ENCODE measurements at places on chromosomes 2 and 18. TPM values are rescaled to one million over a fixed set of nuclear protein-coding genes. Genes with fewer than 3 reads are reported as not detected.

DNA sequence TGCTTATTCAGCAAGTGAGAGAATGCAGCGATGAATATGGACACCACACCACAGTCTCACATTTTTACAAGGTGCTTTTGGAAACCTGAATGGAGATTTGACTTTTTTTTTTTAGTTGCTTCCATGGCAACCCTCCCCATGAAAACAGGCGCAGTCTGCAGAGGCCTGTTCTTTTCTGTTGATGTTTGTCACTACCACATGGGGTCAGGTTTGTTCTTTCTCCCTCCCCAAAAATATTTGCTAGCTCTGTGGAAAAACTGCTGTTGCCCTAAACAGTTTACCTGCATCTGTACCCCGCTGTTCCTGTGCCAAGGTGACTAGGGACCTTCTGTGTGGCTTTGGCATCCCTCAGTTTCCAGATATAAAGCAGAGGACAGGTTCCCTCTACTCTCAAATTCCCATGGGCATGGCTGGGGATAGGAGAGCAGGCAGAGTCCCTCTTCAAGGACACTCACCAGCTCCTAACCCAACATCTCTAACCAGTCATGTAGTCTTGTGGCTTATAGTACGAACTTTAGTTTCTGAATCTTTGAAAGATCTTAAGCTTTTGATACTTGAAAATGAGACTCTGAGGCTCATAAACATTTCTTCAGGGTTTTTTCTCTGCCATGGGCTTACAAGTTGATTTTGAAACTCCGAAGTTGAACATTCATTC lies 14.7 kb upstream of the MAPRE2 start:
- peak; percentile 79 for DNase-seq

DNA sequence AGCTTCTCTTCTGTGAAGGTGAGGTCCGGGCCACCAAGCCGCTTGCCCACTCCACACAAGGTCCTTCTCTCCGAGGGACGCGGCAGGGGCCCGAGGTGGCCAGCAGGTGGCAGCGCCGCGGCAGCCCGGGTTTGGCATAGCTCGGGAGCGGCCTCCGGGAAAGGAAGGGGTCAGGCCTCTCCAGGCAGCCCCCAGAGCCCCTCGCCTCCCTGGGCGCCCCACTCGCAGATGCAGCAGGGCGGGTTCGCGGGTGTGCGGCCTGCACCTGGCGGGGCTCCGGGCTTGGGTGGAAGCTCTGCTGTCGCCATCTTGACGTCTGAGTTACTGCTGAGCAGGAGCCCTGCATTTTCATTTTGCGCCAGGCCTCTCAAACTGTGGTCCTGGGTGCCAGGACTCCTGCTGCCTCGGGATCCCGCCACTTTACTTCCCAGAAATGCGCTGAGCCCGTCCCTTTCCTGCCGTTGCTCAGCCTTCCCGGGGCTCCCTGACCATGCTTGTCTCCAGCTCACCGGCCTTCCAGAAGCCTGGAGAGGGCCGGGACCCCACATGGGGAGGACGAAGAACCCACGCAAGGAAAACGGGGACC lies 18.6 kb upstream of the NCL start:
- peak; percentile 89 for DNase-seq

GRCh38 chr2:96523659-96524481 lies 12.7 kb upstream of the ARID5A start:
- DNase-seq = no peak

GRCh38 chr2:181252262-181253148 lies 204.7 kb upstream of the ITGA4 start:
- DNase-seq = no peak

GRCh38 chr18:79919089-79919488 lies 32.4 kb downstream of the SLC66A2 start:
- no peak for DNase-seq

DNA sequence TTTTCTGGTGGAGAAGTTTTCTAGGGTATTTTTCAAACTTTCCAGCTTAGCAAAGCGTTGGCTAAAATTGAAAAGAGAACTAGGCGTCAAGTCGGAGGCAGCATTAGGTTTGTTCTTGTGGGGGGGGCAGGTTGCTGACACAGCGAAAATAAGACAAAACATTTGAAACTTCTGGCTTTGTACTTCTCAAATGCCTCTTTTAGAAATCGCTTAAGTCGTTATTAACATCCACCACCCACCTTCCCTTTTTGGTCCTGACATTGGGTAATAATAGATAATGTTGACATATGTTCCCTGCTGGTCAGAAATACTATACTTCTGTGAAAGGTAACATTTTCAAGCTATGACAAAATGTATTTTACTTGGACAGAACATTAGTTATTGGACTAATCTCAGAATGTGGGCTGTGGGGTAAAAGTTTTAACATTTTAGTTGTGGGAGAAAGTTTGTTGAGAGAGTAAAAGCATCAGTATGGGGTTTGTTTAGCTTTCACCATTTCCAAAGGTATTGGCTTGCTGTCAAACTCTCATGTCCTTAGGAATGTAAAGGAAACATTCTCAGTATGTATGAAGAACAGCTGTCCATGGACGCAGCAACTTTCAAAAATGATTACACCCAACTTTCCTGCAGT lies 88.1 kb upstream of the ZEB2 start:
- DNase-seq = no peak

- DNase-seq = no peak
Observed at GRCh38 chr2:64542071-64543007, 18.2 kb downstream of the AFTPH start.

DNA sequence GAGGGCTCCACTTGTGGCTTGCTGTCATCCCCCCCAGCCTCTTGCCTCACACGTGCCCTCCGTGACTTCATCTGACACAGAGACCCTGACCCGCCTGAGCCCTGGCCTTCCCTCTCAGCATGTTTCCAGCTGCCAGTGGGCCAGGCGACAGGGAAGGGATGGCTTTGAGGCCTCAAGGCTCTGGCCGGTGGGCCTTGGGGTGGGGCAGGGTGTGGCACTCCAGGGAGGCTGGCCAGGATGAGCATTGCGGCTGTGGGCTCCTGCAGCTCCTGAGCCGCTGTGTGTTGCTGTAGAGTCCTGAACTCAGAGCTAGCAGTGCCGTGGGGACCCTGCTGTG lies 85.0 kb downstream of the TFCP2L1 start:
- no peak for DNase-seq

GRCh38 chr2:108257757-108258331 lies 18.1 kb downstream of the SULT1C3 start:
- no peak for DNase-seq

GRCh38 chr18:39994498-39994897 lies 1960.5 kb upstream of the PIK3C3 start:
- DNase-seq = no peak

- no peak for DNase-seq
Observed at GRCh38 chr2:16069663-16069932, 129.2 kb downstream of the MYCN start.

GRCh38 chr2:146870691-146871090 lies 974.1 kb upstream of the ACVR2A start:
- DNase-seq = no peak

DNA sequence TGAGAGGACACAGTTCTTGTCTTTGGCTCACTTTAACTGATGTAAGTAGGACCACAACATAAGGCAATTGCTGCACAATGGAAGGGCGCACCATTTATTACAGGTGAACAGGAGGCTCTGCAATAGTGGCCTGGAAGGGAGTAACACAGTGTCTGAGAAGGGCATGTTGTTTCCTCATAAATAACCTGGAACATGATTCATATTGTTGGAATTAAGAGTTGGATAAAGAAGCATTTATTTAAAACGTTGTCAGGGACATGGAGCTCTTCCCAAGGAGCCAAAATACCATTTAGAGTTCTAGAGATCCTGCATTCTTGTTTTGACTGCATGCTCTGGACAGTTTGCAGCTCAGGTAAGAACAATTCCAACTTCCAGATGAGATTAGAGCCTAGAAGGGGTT lies 110.4 kb downstream of the PLCL1 start:
- no peak for DNase-seq

GRCh38 chr18:40075616-40076015 lies 1879.4 kb upstream of the PIK3C3 start:
- DNase-seq = no peak

- DNase-seq = peak; percentile 52
Observed at GRCh38 chr2:188765522-188766470, 208.4 kb upstream of the COL3A1 start.

DNA sequence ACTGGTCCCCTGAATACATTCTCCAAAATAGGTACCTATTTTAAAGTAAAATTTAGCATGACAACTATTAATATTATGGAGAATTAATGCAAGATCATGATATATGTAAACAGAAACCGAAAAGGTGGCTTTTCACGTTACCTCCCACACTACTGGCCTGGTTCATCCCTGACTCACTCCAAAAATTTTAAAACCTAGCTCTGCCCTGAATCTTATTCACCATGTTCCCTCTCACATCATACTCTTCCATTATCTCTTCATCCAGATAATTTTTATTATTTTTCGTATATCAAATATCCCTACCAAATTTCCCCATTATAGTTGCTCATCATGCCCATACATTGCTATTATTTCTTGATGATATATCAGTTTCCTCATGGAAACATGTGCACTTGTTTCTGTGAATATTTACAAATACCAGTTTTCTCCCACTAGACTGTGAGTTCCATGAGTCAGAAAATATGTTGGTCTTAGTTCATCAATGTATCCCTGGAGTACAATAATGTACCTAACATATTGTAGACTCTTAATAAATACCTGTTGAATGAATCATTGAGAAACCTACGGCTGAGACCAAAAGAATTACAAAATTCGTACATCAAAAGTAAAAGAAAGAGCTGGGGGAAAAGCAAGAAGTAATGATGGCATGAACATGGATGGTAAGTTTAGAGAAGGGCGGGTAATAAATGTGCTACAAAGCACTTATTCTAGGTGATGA lies 360.1 kb upstream of the CHAC2 start:
- no peak for DNase-seq

- no peak for DNase-seq
Observed at GRCh38 chr2:60739156-60739555, 16.9 kb upstream of the PAPOLG start.

- DNase-seq = no peak
Observed at GRCh38 chr2:30847841-30848240, 40.6 kb upstream of the CAPN13 start.

GRCh38 chr2:43579275-43579981 lies 16.4 kb downstream of the THADA start:
- DNase-seq = no peak

GRCh38 chr2:19496646-19497045 lies 138.2 kb upstream of the OSR1 start:
- no peak for DNase-seq

GRCh38 chr2:10977003-10977402 lies 65.3 kb downstream of the KCNF1 start:
- DNase-seq = peak; percentile 18

- DNase-seq = no peak
Observed at GRCh38 chr2:80266231-80266630, 38.3 kb downstream of the LRRTM1 start.

DNA sequence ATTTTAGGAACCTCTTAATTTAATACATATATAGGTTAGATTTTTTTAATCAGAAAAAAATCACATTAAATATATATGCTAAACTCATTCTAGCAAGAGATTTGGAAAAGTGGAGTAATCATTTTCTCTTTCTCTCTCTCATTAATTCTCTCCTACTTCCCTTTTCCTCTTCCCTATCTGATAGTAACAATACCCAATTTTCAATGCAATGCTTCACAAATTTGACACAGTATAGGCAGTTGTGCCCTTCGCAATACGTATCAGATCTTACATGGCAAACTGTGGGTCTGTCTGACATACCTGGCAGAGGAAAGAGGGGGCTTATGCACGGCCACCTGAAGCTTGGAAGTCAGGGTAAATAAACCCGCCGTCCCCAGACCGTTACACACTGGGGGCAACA lies 444.3 kb downstream of the NBAS start:
- no peak for DNase-seq

- no peak for DNase-seq
Observed at GRCh38 chr2:168698969-168699368, 103.5 kb upstream of the NOSTRIN start.

DNA sequence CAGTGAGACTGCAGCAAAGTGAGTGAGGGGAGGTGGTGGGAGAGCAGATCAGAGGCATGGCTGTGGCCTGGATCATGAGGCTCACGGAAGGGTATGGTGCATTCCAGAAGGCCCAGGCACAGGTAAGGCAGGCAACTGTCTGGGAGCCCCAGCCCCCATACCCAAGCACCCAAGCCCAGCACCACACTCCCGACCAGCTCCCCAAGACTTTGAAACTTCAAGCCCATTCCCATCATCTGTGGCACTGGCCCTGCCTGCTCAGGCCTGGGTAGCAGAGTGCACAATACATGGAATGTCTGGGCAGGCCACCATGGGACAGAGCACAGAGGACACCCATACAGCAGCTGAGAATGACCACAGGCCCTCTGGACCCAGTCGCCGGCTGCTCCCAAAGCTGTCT lies 202.6 kb upstream of the ARL4C start:
- DNase-seq = no peak

DNA sequence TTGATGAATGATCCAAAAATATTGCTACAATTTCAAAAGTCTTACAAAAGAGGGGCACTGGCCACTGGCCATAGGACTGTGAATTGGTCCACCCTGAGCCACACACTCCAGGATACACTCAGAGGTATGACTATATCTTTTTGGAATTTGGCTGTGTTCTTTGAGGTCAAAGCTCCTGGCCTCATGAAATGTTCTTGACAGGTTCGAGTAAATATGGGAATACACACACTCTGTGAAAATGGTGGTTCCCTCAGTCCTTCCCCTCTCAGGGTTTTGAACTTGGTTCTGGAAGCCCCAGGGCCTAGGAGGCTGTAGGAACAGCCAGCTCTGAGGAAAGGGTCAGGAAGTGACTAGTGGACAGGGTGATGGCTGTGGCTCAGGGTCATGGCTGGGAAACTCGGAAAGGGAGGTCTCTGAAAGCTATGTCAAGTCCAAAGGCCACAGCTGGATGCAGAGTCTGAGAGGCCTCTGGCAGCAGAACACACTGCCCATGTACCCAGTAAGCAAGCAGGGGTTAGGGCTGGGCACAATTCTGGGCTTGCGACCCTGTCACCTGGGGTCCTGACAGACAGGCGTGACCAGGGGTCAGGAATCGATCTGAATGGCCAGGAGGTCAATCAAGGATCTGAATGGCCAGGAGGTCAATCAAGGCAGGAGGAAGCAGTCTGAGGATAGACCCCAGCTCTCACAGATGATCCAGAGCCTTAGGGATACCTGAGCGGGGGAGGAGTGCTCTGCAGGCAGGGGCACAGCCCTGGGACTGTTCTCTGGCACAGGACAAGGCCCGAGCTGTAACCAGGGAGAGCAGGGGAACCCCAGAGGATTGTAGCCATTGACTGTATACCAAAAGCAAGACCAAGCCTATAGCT lies 223.4 kb upstream of the SMAD2 start:
- no peak for DNase-seq

- DNase-seq = no peak
Observed at GRCh38 chr2:43948370-43948769, 47.4 kb downstream of the LRPPRC start.

- no peak for DNase-seq
Observed at GRCh38 chr2:207200136-207200535, 34.4 kb upstream of the KLF7 start.

Gene MRO
- 0.80 TPM for total RNA-seq

Gene STARD6
- not detected for total RNA-seq

Gene RAD51AP2
- total RNA-seq = not detected

Gene ALPG
- 2.5 TPM for total RNA-seq

Gene ITGB6
- total RNA-seq = not detected

Gene PLGLB2
- total RNA-seq = 1.0 TPM

Gene PSMA8
- not detected for total RNA-seq

Gene GAL3ST2
- 1.5 TPM for total RNA-seq

Gene GLI2
- 53.6 TPM for total RNA-seq

Data from GM23338 (cell line).